Uterus (tissue), 4 donors: ENCODE measurements at places on chromosomes 7 and 10. TPM values are rescaled to one million over a fixed set of nuclear protein-coding genes. Genes with fewer than 3 reads are reported as not detected.

The ORAI2 gene
- total RNA-seq, result 43.5 TPM

The PTPRN2 gene
- 1.2 TPM for total RNA-seq

The LRIT1 gene
- total RNA-seq, result not detected

The CDC14C gene
- total RNA-seq, result not detected

The GRM8 gene
- 3.9 TPM for total RNA-seq

DNA sequence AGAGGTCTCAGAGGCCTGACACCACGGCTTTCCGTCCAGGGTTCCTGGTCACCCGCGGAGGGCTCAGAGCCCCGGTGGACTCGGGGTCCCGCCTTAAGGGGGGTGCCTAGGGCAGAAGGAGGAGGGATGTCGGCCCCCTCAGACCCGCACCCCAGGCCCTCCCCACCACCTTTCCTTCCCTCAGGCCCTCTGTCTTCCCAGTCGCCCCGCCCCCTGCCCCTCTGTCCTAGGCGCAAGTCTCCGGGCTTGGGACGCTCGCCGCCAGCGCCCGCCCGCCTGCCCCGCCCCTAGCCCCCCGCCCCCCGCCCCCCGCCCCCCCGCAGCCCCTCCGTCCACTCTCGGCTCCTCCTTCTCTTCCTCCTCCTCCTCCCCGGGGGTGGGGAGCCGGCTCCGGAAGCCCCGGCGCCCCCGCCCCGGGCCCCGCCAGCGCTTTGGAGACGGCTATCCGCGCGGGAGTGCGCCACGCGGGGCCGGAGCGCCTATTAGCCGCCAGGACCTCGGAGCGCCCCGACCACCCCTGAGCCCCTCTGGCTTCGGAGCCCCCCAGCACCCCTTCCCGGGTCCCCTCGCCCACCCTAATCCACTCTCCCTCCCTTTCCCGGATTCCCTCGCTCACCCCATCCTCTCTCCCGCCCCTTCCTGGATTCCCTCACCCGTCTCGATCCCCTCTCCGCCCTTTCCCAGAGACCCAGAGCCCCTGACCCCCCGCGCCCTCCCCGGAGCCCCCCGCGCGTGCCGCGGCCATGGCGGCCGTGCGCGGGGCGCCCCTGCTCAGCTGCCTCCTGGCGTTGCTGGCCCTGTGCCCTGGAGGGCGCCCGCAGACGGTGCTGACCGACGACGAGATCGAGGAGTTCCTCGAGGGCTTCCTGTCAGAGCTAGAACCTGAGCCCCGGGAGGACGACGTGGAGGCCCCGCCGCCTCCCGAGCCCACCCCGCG, at the start of gene AEBP1:
TSS of gene AEBP1 (plus strand) at position 423 of the 937 bp plus-strand sequence. CDS start at position 744, 321 bp downstream.
- H3K4me3 ChIP-seq, result peak within 1 kb of the TSS; percentile 62
- peaks cover 7% of the 10 kb centered on the region for H3K4me1 ChIP-seq
- H3K36me3 ChIP-seq, result no peaks in the 10 kb centered on the region
- DNase-seq, result no peak
- no peaks in the 10 kb centered on the region for H3K27me3 ChIP-seq
- peak within 1 kb of the TSS; percentile 97 for H3K27ac ChIP-seq

- H3K4me3 ChIP-seq, result no peak overlapping the region
- no peaks in the 10 kb centered on the region for H3K27me3 ChIP-seq
- peaks cover 16% of the 10 kb centered on the region for H3K4me1 ChIP-seq
- no peak for DNase-seq
- H3K27ac ChIP-seq, result no peak overlapping the region
These were observed 9.1 kb downstream of the SEM1 start for GRCh38 chr7:96700516-96700915.

GRCh38 chr7:112678626-112679025, 111.6 kb downstream of the TMEM168 start:
- no peaks in the 10 kb centered on the region for H3K27me3 ChIP-seq
- H3K4me3 ChIP-seq, result no peak overlapping the region
- no peak overlapping the region for H3K27ac ChIP-seq
- H3K4me1 ChIP-seq, result no peaks in the 10 kb centered on the region
- DNase-seq, result no peak
- no peaks in the 10 kb centered on the region for H3K36me3 ChIP-seq

GRCh38 chr7:89002981-89003956, 207.7 kb upstream of the TEX47 start:
- H3K4me3 ChIP-seq, result no peak overlapping the region
- no peaks in the 10 kb centered on the region for H3K27me3 ChIP-seq
- H3K36me3 ChIP-seq, result no peaks in the 10 kb centered on the region
- H3K4me1 ChIP-seq, result no peaks in the 10 kb centered on the region
- DNase-seq, result no peak

- no peak overlapping the region for H3K4me3 ChIP-seq
- H3K36me3 ChIP-seq, result no peaks in the 10 kb centered on the region
- DNase-seq, result no peak
- H3K27ac ChIP-seq, result no peak overlapping the region
- H3K27me3 ChIP-seq, result no peaks in the 10 kb centered on the region
These were observed 180.9 kb downstream of the SEMA3A start for GRCh38 chr7:84013616-84014240.

GRCh38 chr7:142546452-142546851, 202.8 kb upstream of the PRSS1 start:
- H3K4me3 ChIP-seq, result no peak overlapping the region
- H3K27me3 ChIP-seq, result no peaks in the 10 kb centered on the region
- H3K4me1 ChIP-seq, result no peaks in the 10 kb centered on the region
- H3K36me3 ChIP-seq, result no peaks in the 10 kb centered on the region
